MG63 (cell line): ENCODE measurements at places on chromosomes 13 and 19. TPM values are rescaled to one million over a fixed set of nuclear protein-coding genes. Genes with fewer than 3 reads are reported as not detected.
A peak's percentile ranks its signal among the peaks of the same experiment; 100 is the strongest.

RFPL4A gene
- not detected in 2 replicates for total RNA-seq

ZNF57 gene
- total RNA-seq, result 2.2 and 3.3 TPM in 2 replicates

DNA sequence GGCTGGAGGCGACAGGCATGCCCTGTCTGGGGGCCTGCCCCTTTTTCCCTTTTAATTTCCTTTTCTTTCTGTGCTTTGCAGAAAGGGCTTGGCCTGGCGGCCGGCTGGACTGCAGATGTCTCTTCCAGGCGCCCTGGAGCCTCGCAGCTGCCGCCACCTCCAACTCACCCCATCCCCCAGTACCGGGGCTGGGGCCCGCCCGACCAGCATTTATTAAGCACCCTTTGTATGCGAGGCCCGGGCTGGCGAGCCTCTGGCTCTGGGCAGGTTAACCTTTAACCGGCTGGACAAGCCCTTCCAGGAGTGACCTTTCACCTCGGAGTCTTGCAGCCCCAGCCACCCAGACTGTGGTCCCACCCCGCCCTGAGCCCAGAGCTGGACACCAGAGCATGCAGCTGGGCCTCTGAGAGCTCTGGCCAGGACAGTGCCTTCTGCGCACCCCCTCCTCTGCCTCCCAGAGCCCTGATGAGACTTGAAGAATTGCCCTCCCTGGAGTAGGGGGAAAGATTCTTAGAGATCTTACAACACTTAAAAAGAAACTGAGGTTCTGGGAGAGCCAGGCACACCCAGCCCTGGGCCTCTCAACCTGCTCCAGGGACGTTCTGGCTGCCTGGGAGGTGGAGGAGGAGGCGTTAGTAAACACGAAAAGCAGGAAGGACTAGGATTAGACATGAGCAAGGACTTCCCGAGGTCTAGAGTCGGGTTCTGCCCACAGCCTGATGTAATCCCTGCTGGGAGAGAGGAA, 1.1 kb upstream of the NR2F6 start:
- DNase-seq, result no peak

DNA sequence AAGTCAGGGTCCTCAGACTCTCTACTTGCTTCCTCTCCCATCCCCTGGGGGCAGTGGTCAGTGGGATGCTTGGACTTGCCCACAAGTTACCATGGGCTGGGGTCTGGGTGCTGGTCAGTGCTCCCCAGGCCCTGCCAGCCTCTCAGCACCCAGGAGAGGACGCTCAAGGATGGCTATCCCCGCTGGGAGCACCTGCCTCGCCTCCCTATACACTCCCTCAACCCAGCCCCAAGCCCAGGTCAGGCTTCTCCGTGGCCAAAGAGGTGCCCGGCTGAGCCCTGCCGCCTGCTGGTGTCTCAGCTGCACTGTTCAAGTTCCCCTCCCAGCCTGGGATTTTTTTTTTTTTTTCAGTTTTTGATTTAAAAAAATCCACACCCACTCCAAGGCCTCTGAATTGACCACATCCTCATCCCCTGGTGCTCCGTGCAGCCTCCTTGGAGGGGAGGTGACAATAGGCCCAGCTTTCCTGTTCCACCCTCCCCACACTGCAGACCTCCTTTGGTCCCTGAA, 10.8 kb downstream of the F2RL3 start:
- DNase-seq, result peak; percentile 56

GRCh38 chr19:28519952-28520861, 692.7 kb downstream of the UQCRFS1 start:
- DNase-seq, result peak; percentile 93

GRCh38 chr13:109730812-109731335, 55.5 kb downstream of the IRS2 start:
- no peak for DNase-seq

DNA sequence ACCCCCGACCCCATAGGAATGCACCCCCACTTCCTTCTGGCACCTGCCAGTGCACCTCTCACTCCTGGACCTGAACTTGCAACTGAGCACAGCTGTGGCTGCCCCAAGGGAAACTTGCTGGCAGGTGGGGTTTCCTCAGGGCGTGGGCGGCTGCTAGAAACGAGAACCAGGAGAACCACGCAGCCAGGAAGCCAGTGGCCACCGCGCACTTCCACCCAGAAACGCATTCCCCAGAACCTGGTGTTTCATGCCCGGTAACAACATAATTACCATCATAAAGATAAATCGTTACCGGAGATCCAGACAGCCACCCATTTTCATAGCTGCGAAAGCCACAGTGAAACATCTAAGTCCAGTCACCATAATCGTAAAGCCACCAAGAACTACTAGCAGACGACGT, 75.2 kb upstream of the C13orf46 start:
- no peak for DNase-seq

DNA sequence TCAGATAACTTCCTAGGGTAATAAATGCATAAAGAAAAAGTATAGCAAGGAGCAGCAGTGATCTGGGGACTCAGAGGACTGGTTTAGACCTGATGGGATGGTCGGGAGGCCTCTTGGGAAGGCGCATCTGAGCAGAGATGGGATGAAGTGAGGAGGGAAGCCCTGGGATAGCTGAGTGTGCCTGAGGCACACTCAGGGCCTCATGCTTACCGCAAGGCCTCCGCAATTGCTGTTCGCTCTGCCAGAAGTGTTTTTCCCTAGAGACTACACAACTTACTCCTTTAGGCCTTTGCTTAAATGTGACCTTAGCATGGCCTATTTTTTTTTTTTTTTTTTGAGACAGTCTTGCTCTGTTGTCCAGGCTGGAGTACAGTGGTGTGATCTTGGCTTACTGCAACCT, 4.1 kb upstream of the DLL3 start:
- DNase-seq, result no peak

DNA sequence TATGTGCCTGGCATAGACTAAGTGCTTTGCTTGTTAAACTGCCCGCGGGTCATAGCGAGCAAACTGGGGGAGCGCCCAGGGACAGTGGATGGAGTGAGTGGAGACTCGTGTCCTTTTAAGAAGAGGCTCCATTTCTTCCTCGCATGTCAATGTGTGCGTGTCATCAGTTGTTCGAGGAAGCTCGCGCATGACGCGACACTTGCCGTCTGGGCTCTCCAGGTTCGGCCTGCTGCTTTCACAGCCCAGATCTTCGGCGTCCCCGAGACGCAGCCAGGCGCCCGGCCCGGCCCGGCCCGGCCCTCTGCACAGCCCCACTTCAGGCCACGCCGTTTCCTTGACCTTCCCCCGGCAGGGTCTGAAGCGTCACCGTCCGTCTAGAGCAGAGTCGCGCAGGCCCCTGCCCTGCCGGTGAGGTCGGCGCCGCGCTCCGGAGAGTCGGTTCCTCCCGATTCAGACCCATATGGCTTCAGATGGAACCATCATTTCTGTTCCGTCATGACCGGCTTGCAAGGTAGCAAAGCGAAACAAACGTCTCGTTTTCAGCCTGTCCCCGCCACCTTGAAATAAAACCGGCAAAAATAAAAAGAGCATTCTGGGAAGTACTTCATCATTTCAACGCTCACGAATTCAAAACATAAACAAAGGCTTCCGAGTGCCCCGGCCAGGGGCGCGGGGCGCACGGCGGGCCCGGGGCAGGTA, 599 bp upstream of the ARHGEF7 start:
- no peak for DNase-seq

CD33 gene
- total RNA-seq, result 0.22 and 3.8 TPM in 2 replicates

GRCh38 chr19:46546194-46546896, 50.7 kb upstream of the PNMA8B start:
- DNase-seq, result no peak

DNA sequence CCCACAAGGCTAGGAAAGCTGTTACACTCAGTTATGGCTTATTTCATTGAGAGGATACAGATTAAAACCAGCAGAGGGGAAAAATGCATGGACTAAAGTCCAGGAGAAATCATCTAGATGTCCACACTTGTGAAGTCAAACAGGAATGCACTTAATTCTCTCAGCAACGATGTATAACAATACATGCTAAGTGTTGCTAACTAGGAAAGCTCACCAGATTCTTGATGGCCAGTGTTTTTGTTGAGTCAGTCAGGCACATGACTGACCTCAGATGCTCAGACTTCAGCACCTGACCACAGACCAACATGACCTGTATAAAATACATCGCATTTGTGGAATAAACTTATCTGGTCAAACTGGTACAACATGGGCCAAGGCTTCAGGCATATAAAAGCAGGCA, 470.2 kb upstream of the PRR20A start:
- DNase-seq, result no peak

DNA sequence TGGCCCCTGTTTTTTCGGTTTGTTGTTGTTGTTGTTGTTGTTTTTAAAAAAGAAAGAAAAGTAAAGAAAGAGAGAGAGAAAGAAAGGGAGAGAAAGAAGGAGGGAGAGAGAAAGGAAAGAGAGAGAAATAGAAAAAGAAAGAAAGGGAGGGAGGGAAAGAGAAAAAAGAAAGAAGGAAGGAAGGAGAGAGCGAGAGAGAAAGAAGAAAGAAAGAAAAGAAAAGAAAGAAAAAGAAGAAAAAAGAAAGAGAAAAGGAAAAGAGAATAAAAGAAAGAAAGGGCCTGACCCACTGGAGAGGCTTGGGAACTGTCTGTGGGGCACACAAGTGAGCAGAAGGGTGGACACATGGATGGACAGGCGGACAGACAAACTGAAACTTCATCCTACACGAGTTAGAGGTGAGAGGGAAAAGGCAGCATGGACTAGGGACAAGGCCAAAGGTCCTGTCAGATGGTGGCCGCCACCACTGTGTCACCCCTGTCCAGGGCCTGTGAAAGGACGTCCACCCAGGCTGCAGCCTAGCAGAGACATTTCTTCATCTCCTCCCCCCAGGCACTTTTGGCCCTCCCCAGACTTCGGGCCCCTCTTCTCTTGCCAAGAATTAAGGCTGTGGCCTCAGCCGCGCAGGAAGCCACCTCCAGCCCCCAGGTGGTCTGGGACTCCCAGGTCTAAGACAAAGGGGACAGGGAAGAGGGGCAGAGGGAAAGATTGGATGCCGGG, 9.1 kb upstream of the BCAM start:
- DNase-seq, result no peak

TINCR gene
- total RNA-seq, result 0.10 and 0.23 TPM in 2 replicates

DNA sequence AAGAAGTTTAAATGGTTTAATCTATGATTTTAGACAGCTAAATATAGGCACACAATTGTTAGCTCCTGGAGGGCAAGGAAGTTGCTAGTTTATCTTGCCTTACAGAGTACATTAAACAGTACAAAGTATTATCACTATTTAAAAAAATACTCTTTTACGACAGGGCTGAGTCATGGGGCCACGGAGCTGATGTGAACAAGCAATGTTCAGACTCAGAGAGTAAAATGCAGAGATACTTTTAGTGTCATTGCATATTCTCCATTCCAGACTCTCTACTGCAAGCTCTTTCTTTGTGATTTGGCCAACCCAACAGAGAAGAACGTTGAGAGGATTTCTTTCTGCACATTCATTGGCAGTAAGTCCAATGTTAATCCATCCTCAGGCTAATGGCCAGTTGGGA, 352.4 kb downstream of the SPRY2 start:
- peak; percentile 22 for DNase-seq

DNA sequence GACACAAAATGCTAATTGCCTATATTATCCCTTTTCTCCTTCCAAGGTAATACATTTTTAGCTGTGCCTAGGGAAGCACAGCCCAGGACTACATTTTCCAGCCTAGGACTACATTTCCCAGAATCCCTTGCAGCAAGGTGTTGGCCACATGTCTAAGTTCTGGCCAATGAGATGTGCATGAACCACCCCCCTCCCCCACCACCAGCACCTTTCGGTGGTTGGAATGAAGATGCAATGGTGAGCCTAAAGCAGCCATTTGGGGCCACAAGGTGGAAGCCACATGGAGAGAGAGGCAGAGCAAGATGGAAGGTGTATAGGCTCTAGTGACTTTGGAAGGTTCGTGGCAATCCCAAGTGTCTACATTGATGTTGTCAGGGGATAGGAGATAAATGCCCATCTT, 16.2 kb downstream of the UNC13A start:
- peak; percentile 32 for DNase-seq

LILRB1 gene
- total RNA-seq, result not detected in 2 replicates

DNA sequence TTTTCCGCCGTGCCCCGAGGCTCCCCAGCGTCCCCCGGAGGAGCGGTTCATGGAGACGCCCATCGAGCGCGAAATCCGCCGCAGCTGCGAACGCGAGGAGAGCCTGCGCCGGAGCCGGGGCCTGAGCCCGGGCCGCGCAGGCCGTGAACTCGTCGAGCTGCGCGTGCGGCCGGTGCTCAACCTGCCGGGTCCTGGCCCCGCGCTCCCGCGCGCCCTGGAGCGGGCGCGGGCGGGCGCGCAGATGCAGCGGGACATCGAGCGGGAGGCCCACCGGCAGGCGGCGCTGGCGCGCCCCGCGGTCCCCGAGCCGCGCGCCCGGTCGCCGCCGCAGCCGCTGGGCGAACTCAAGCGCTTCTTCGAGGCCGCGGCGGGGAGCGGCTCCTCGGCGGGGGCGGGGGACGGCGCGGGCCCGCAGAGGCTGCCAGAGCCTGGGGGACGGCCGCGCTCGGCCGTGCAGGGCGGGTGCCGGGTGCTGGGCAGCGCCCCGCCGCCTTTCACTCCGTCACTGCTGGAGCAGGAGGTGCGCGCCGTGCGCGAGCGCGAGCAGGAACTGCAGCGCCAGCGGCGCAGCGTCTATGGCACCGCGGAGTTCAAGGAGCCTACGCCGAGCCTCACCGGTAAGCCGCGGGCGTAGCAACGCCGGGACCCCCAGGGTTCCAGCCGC, 807 bp downstream of the MISP3 start:
- peak; percentile 83 for DNase-seq
